ENCODE measurements at places on chromosomes 16 and 17.

GRCh38 chr17:27945333-27945616 is 52.1 kb upstream of the LYRM9 start:
- DNase-seq = no peak

DNA sequence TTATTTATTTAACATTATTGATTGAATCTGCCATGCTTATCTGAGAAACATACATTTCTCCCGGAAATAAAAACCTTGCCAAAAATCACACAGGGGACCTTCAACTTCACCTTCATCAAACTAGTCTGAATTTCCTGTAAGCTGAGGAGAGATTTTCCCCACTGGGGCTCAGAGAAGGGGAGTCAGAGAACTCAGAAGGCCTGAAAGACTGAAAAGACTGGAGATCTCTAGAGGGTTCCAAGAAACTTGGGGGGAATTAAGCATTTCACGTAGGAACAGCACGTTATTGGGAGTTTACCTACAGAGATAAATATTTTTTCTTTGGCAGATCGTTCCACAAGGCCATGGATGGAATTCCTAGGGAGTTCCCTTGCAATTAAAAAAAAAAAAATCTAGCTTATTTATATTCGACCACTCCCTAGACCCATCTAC is 528 bp upstream of the NOL11 start:
- DNase-seq = no peak

DNA sequence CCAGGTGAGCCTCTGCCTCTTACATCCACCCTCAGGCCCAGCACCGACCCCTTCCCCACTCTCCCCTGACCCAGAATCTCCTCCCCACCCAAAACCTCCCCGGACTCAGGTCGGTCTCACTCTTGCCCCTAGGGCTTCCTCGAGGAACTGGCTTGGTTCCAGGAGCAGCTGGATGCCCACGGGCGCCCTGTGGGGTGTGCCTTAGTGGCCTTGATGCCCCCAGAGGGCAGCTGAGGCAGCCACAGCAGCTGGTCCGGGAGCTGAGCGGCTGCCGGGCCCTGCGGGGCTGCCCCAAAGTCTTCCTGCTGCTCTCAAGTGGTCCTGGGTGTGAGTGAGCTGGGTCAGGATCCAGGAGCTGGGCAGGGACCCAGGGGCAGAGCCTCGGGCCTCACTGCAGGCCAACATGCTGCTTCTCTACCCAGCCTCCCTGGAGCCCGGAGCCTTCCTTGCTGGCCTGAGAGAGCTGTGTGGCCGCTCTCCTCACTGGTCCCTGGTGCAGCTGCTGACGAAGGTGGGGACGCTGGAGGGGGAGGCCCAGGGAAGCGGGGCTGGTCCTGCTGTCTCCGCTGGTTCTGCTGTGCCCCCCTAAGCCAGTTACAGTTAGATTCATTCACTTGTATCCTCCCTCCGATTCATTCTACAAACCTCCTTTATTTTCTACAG is 9.6 kb downstream of the ZNF213 start:
- DNase-seq = no peak

DNA sequence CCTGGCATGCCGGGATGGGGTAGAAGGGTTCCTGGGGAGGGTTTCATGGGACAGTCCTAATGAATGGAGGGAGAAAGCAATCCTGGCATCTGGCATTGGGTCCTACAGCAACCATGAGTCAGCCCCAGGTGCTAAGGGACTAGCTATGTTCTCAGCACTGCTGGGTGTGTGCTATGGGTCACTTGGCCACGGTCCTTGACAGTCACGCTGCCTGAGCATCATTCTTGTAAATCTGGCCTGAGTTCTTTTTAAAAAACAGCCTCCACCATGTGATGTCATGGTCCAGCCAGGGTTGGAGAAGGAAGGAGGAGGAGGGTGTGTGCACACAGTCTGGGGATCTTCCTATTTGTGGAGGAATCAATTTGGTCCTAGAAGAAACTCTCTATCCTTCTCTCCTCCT is 6.2 kb upstream of the RAMP2 start:
- no peak for DNase-seq

GRCh38 chr17:11326492-11326891 is 85.5 kb downstream of the SHISA6 start:
- no peak for DNase-seq

GRCh38 chr16:8286348-8286747 is 304.0 kb downstream of the TMEM114 start:
- no peak for DNase-seq

DNA sequence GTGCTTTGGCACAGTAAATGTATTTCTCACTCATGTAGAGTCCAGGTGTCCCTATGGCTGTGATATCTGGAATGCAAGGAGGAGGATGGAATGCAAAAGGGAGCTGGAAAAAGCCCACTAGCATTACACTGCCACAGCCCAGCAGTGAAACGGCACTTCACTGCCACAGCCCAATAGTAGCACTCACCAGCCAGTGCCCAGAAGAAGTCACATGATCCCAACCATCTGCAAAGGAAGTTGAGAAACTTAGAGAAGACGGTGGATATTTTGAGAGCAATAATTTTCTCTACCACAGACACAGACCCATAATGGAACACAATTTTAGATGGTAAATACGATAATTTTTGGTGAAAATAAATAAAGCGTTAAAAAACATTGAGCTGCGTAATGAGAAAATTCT is 51.8 kb downstream of the C16orf82 start:
- DNase-seq = no peak

- no peak for DNase-seq
Observed at GRCh38 chr16:73739049-73739769, 557.4 kb upstream of the PSMD7 start.

DNA sequence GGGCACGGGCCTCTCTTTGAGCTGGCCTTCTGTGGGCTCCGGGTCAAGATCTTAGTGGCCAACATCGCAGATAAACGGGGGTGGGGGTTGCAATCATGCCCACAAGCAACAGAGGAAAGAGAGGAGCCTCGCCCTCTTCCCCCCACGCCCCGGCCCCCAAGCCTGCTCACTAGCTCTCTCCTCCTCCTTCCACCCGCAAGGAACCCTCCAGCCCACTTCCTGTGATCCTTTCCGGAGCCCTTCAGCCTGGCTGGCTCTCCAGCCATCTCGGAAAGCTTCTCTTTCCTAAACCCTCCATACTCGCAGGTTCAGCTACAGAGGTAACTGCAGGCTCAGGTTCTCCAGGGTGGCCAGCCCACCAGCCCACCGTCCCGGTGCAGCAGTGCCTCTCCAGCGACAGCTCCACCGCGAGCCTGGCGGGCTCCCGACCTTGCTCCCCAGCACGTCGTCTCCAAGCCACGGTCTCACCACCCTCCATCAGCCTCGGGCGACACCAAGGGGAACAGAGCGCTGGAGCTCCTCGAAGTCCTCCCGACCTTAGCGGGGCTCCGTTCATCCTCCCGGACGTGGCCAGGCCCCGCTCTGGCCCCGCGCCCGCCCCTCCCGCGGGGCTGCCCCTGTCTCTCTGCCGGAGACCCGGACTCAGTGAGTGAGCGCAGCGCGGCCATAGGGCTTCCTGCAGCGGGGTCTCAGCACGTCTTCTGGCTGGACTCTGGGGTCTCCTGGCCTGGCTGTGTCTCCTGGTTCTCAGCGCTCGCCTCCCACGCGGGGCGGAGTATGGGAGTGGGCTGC is 12.9 kb upstream of the ODF4 start:
- no peak for DNase-seq

DNA sequence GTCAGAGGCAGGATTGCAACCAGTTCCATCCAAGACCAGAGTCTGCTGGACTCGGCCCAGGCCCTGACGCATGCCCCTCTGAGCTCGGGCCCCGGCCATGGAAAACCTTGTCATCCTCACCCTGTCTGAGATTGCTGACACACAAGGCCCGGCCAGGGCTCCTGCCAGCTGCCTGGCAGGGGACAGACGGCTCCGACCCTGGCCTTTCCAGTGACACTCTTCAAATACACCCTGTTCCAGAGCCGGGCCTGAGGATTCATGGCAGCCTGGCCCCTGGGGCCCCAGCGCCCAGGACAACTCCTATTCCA is 3.2 kb upstream of the PABPN1L start:
- no peak for DNase-seq

DNA sequence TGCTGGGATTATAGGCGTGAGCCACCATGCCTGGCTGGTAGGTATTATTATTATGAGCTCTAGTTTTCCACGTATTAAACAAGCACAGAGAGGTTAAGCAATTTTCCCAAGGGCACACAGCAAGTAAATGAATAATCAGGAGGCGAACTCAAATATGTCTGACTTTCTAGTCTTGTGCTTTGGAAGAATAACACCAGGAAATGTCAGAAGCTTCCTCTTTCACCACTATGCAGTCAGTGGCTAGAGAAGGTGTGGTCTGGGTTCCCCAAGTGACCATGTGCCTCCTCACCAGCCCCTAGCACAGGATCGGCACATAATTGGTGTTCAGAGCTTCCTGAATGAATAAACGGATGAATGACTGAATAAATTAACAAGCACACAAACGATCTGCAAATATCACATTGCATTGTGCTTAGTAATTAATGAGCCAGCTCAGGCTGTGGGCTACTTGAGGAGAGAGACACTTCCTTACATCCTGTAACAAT is 21.6 kb upstream of the SCNN1B start:
- no peak for DNase-seq

GRCh38 chr17:47076171-47076570 is 97.1 kb upstream of the RPRML start:
- DNase-seq = no peak
